Activated CD4-positive, alpha-beta T cell treated with anti-CD3 and anti-CD28 coated beads for 48 hours (primary cell): ENCODE measurements at places on chromosomes 12 and 14.

GRCh38 chr12:79114896-79115295 is 250.3 kb downstream of the SYT1 start:
- DNase-seq, result no peak

GRCh38 chr12:5395443-5396271 is 36.3 kb upstream of the NTF3 start:
- no peak for DNase-seq

GRCh38 chr12:2344476-2344875 is 291.7 kb downstream of the CACNA1C start:
- no peak for DNase-seq

GRCh38 chr14:88931321-88932110 is 107.1 kb downstream of the TTC8 start:
- DNase-seq, result no peak

DNA sequence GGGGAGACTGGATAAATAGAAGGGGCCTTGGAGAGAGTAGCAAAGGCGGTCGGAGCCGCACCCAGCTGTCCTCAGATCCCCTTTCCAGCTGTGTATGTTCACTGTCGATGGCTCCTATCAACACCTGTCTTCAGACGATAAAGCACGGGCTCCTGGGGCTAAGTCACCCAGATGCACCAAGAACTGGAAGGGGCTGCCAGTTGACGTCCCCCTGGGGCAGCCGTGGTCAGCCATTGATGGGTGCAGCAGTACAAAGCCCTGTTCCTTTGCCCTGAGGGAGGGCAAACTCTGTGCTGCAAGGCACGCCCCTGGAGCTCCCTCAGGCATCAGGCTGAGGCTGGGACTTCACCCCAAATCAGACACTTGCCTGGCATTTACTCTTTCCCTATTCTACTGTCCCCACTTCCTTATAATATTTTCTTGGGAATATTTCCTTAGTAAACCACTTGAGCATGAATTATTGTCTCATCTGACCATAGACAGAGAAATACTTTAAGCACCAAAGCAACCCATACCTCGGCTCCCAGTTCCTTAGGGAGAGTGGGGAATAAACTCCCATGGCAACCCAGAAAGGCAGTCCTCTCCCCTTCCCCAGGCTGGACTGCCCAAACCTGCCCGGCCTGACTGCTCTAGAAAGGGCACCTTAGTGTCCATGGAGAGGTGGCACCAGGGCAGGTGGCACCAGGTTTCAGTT is 59.6 kb upstream of the SCN8A start:
- DNase-seq, result no peak

DNA sequence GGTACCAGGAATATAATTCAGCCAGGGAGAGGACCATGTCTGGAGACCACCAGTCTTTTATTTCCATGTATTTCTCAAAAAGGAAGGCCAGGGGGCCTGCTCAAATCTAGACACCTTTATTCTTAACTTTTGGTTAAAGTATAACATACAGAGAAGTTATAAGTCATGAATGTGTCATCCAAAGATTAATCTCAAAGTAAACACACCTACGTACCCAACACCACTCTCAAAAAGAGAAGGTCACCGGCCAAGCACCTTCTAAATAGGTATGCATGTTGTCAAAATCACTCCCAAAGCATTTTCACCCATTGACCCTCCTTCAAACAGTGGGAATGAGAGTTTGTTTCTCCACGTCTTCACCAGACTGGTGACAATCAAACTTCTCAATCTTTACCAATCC is 60.0 kb upstream of the FZD10 start:
- no peak for DNase-seq

DNA sequence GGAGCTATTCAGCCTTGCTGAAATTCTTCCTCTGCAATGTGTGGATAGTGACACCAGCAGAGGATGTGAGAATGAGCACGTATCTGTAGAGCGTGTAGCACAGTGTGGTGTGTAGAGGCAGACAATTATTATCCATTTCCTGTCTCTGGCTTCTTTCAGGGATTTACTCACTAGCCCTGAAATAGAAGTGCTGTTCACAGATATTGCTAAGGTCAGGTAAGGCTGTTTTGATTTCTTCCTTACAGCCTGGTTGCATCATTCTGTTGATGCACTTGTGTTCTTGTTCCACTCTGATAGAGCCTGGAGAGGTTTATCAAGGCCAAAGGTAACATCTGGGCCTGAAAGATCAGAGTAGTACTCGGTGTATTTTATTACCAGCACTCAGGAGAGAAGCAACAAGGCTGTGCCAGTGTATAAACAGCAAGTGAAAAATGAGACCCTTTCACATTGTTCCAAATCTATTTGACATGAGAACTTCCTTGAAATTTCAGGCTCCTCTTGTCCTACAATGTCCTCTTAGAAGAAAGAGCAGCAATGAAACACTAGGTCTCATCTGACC is 16.7 kb downstream of the ARG2 start:
- DNase-seq, result no peak

GRCh38 chr12:76192416-76192815 is 107.9 kb upstream of the NAP1L1 start:
- DNase-seq, result no peak

- DNase-seq, result no peak
Observed at GRCh38 chr12:21988619-21989018, 47.4 kb upstream of the ABCC9 start.

DNA sequence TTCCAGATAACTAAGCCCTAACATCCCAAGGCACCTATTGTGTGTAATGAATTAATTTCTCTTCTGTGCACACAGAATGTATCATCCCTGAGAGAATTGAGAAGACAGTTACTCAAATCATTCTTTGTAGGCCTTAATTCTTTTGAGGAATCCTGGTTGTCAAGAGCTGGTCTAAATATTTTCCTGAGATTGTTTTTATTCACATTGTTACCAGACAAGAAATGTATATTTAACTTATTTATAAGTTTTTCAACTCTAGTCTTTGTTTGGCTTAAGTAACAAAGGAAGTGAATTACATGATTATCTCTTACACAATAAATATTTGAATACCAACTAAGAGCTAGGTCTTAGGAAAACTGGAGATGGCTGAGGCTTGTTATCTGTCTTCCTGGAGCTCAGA is 169.4 kb downstream of the DACT1 start:
- no peak for DNase-seq
